Aorta (tissue), 5 donors: ENCODE measurements at places on chromosomes 2 and 18. TPM values are rescaled to one million over a fixed set of nuclear protein-coding genes. Genes with fewer than 3 reads are reported as not detected.
A peak's percentile ranks its signal among the peaks of the same experiment; 100 is the strongest.

GRCh38 chr18:6683112-6683876 lies 46.2 kb upstream of the ARHGAP28 start:
- no peak for DNase-seq

LOXHD1 gene
- total RNA-seq = 1.0 TPM

SCYGR8 gene
- total RNA-seq = not detected

DNA sequence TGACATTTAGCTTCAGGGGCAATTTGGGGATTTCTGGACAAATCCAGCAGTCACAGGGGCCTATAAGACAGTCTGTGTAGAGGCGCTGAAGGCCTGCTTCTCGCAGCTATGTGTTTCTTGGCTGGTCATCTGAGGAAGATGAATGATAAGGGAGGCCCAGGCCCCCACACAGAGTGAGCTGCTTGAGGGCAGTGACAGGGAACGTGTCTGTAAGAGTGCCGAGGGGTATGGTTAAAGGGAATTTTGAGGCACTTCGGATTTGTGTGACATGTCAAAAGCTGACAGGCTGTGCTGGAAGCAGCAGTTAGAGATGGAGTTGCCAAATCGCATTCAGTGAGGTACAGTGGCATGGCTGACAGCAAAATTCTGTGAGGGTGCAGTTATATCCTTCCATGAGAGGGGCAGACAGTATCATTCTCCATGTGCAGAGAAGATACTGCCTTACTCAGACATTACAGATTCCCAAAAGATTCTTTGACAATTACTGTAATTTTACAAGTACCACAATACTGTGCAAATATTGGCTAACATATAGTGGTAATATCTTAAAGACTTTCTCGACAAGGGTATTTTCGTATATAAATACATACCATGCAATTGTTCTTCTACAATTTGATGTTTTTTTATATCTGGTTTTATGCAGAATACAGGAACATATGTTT lies 74.0 kb downstream of the CERS6 start:
- DNase-seq = no peak

GRCh38 chr18:51053814-51054213 lies 23.8 kb downstream of the SMAD4 start:
- no peak for DNase-seq

DNA sequence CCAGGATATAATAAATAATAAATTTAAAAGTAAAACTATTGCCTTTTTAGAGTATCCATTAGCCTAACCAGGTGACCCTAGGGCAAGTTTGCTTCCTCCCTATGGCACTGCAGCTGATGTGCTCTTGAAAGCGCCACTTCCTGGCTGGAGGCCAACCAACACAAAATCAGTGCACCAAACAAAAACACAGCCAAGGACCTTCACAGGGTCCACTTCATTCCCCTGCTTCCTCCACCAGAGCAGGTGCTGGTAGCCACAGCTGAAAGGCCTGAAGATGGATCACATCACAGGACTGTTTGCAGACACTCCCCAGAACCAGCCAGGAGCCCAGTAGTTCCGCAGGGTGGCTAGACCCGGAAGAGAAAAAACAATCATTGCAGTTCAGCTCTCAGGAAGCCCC lies 108.8 kb downstream of the TWIST2 start:
- peak; percentile 63 for DNase-seq

GRCh38 chr2:106193690-106193976 lies 468 bp downstream of the UXS1 start:
- DNase-seq = peak; percentile 83

DNA sequence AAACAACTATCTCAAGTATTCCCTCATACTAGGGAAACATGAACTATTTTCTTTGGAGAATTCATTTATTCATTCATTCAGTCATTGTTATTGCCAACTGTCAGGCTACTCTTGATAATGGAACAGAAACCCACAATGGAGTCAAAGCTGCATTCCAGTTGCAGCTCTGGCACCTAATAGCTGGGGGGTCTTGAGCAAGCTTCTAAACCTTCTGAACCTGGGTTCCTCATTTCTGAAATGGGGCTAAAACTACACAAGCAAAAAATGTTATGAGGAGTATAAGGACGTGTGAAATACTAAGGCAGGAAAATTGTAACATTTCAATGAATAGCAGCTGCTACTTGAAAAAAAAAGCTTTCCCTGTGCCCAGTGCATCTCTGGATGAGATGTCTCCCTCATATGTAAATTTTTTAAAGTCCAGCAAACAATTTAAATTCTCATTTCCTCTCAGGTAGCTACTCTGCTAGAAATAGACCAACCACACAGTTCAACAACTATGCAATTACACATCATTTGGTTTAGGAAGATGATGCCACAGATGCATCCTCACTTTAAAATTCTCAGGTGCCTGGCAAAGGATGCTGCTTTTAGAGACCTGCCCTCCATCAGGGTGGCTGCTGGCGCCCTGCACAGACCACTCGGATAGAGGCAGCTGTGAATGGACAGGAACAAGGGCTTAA lies 38.5 kb downstream of the SPRED2 start:
- DNase-seq = no peak

SLC4A3 gene
- total RNA-seq = 5.4 TPM

DIPK1C gene
- not detected for total RNA-seq

DNA sequence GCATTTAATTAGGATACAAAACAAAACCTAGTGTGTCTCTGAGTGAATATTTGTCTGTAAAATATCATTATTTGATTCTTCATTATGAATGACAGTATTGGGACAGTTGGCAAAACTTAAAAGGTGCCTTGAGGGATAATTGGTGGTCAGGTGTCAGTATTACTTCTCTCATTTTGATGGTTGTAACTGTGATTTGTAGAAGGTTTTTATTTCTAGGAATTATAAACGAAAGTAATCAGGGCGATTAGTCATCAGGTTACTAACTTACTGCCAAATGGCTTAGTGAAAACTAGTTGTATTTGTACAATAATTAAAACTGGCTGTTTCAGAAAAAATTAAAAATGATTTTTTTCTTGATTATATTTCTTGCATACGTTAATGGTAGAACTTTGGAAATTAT lies 117.6 kb downstream of the BIRC6 start:
- DNase-seq = no peak

SCYGR4 gene
- not detected for total RNA-seq

GNLY gene
- 8.0 TPM for total RNA-seq

PLEK gene
- total RNA-seq = 14.6 TPM

DNA sequence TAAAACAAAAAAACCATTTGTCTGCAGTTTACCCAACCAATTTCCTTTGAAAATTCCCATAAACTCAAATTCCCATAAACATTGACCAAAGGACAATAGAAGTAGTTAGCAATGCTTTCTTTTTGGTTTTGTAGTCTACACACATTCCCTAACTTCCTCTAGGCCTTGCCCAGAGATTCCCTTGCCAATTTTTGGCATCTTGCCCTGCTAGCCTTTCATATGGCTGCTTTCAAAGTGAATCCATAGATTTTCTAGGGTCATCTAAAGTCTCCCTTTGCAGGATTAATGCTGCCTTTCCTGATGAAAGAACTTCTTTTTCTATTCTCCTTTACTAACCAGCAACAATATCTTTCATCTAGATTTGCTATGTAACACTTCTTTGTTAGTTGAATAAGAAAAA lies 33.4 kb downstream of the THSD7B start:
- no peak for DNase-seq

GRCh38 chr2:42051543-42052235 lies 3.9 kb downstream of the PKDCC start:
- peak; percentile 42 for DNase-seq

DNA sequence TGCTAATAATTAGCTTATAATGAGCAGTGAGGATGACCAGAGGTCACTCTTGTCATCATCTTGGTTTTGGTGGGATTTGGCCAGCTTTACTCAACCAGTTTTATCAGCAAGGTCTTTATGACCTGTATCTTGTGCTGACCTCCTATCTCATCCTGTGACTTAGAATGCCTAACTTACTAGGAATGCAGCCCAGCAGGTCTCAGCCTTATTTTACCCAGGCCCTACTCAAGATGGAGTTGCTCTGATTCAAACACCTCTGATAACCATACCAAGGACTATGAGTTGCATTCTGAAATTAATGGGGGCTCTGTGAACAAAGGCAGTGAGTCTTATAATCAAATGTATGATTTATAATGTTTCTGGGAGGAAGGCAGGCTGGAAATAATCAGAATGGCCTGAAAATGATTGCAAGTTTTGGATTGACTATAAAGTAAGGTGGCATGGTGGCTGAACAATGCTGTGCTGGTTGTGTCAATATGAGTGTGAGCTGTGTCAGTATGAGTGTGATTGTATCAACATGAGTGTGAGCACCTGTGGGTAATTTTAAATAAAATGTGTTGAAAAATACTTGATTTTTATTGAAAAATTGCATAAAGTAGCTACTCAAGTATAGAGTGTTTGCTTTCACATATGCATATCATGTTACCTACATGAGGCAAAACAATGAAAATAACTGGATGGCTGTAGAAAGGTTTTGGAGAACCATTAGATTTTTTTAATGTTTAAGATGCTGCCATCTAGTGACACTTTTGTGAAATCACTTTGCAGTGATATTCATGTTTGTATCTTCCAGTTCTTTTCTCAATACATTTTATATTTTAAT lies 103.0 kb downstream of the KYNU start:
- no peak for DNase-seq

GRCh38 chr2:219112651-219113338 lies 47.8 kb downstream of the NHEJ1 start:
- DNase-seq = no peak

GRCh38 chr2:227482638-227483340 lies 10.8 kb downstream of the AGFG1 start:
- no peak for DNase-seq

GRCh38 chr18:35582899-35583558 lies 1.5 kb downstream of the GALNT1 start:
- no peak for DNase-seq

DNA sequence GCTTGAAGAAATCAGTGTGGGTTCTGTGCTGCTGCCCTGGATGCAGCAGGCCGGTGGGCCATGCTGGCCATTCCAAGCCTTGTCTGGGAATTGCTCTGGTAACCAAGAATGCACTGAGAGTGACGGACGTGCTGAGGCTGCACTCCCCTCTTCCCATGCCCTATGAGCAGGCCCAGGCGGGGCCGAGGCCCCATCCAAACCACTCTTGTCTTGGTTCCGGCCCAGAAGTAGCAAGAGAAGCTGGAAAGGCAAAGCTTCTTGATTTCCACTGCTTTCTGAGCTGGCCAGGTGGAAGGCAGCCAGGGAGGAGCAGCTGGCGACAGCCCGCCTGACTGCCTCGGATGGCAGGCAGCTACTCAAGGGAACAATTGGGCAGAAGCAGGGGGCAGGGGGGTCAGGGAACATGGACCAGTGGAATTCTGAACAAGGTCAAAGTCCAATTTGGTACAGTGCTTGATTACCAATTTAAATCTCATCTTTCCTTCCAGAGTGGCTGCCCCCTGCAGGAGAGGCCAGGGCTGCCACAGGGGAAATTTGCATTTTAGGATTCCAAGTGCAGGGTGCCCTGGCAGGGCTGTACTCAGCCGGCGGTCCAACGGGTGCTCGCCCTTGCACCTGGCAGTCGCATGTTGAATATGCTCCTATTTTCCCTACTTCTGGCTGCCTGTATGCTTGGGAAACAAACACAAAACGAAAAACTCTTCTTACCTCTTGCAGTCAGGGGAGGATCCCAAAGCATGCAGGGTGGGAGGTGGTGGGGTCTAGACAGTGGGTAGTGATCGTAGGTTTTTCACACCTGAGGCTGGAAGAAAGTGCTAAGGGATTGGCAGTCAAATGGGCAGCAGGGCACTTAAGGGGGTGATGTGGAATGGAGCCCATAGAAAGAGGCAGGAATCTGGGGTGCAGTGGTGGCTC lies 67.3 kb downstream of the LIPG start:
- DNase-seq = no peak

DNA sequence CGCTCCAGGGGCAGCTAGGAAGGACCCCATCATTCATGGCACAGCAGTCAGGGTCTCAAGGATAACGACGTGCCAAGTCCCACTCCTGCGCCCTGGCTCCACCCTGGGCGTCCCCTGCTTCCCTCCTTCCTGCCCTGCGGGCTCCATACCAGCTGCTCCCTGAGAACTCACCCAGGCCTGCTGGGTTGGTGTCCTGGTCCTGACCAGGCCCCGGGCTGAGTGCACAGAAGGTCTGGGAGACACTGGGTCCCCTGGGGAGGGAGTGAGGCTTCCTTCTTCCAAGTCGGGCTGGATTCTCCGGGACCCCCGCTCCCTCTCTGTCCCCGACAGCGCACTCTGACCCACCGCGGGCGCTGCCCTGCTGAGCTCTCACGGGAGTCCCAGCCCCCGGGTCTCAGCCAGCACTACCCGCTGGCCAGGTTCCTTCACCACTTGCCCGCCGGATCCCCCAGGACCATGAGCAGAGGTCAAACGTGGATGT lies 160.2 kb downstream of the PXDN start:
- DNase-seq = peak; percentile 64

DNA sequence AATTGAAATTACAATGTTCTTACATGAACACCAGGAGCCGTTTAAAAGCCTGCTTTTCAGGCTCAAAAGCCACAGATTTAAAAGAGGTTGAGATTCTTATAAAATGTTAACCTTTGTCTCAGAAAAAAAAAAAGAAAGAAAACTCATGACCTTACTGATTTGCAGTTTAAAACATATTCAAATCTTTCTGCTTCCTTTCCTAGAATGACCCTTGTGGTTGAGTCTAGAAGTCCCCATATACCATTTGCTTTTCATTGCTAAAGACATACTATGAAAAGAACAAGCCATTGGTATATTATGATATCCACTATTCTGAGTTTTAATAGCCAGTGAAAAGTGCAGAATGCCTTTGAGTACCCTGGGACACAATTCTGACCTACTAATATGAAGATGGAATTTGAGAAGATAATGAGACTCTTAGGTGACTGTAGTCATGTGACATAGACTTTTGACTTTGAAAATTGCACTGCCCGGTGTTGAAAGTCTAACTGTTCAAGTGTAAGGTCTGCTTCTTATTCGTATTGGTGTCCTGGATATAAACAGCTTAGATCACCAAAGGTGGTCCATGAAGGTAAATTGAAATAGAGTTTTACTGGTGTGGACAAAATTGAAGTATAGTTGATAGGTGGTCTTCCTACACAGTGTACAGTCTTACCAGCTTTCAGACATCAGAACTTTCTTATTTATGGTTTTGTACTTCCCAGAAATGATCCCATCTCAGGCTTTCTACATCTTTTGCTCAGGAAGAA lies 117.0 kb downstream of the DOCK10 start:
- DNase-seq = no peak

GRCh38 chr18:35635170-35635569 lies 53.6 kb downstream of the GALNT1 start:
- no peak for DNase-seq
